ENCODE measurements at places on chromosomes 6 and 20.

DNA sequence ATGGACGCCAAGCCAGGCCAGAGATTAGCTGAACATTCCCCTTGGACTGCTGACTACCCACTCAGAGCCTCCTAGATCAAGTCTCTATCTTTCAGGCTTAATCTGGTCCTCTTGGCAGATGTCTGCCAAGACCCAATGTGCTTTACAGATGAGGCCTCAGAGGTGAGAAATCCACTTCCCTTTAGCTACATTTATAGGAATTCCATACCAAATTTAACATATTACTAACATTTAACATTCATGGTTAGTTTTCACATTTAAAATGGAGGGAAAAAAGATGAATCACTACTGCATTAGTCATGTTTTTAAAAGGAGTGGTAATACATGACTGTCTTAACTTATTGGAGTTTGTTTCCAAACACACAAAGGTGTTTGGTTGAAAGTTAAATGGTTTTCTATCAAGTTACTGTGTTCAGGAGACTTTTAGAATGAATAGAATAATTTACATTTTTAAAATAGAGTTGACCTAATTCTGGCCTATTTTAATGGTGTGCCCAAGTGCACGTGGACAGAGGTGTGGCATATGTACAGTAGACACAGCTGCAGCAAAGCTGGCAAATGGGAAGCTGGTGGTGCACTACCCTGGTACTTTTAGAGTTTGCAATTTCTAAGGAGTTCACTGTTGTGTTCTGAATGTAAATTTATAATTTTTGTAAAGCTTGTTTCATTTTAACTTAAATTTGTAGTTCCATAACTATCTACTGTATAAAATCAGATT, 41.9 kb upstream of the CALHM6 start:
- no peak for DNase-seq

GRCh38 chr20:32004963-32005362, 5.3 kb upstream of the CCM2L start:
- DNase-seq, result no peak

GRCh38 chr20:1651268-1652058, 6.1 kb downstream of the SIRPG start:
- no peak for DNase-seq

- DNase-seq, result no peak
Measured at GRCh38 chr6:37638414-37639341, 59.0 kb downstream of the MDGA1 start.

- no peak for DNase-seq
Measured at GRCh38 chr6:155483858-155484257, 28.2 kb upstream of the NOX3 start.

GRCh38 chr6:43391440-43392031, 22.1 kb upstream of the ZNF318 start:
- DNase-seq, result no peak

DNA sequence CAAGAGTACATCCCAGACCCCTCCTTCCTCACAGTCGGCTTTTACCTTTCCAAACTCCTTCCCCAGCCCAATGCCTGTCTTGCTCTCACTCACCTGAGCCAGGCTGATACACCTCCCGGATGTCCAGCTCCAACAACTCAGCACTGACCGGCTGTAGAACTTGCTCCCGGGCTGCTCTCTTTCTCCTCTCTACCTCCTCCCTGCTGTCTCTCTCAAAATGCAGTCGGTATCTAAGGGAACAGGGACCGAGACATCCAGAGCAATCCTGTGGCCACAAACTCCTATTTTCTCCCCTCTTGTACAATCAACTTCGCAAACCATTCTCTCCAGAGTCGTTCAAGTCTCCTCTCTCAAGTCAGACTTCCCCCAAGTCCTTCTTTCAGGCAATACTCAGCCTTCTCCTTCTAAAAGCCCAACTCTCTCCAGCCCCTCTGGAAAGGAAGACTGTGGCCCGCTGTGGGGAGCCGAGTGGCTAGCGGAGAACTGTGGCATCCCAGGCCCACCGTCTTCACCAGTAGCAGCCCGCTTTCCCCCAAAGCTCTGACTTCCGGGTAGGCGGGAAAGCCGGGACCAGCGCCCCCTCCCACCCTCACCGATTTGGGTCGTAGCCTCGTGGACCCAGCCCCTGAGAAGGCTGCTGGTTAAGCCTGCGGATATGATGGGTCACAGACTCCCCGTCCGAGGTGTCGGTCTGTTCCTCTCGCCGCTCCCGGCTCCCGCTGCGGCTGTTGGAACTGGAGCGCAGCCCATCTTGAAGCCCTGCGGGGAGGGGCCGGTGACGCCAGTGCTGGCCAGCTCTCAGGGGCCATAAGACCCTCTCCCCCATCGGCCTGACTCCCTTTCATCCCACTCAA, 1.1 kb downstream of the GNL1 start:
- DNase-seq, result peak; percentile 53

DNA sequence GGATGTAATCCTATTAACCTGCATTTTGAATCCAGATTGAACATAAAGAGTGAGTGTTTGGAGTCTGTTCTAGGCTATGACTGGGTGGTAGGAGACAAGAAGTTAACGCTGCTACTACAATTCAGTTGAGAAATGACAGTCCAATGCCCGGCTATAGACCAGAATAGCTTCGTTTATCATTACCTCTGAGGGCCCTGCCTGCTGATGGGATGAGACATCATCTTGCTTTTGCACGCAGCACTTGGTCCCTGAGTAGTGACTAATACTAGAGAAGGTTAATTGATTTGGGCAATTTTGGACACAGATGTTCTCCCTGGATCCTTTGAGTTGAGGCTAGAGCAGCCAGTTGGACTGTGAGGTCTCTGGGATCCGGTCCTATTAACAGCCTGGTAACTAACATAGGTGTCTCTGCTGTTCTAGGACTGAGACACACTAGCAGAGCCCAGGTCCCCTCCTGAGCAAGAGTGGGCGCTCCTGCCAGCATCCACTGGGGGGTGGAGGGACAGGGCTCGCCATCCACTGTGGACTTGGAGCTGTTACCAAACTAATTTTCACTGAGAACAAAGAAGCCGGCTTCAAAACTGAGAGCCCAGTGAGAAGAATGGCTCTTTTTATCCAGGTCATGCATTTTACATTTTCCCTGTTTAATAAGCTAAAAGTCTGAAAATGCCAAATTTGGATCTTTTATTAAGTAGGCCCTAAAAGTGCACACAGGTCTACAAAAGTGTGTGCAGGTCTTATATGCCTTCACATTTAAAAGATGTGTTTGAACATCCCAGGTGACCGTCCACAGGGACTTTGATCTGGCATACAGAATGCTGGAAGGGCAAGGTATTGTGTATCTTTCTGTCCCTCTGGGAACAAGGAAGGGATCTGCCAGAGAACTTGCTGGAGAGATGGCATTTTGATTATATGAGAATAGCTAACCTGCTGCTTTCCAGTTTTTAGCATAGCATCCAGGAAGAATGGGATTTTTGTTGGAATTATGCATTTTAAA, 212.5 kb downstream of the CDH4 start:
- peak; percentile 16 for DNase-seq

- DNase-seq, result no peak
Measured at GRCh38 chr6:169244684-169245383, 8.8 kb downstream of the THBS2 start.

DNA sequence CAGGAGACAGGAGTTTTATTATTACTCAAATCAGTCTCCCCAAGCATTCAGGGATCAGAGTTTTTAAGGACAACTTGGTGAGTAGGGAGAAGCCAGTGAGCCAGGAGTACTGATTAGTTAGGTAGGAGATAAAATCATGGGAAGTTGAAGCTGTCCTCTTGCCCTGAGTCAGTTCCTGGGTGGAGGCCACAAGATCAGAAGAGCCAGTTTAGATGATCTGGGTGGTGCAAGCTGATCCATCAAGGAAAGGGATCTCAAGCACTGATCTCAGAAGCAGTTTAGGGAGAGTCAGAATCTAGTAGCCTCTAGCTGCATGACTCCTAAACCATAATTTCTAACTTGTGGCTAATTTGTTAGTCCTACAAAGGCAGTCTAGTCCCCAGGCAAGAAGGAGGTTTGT, 706.5 kb upstream of the MAP3K7 start:
- DNase-seq, result no peak

- DNase-seq, result no peak
Measured at GRCh38 chr6:129671442-129672340, 38.3 kb downstream of the ARHGAP18 start.

DNA sequence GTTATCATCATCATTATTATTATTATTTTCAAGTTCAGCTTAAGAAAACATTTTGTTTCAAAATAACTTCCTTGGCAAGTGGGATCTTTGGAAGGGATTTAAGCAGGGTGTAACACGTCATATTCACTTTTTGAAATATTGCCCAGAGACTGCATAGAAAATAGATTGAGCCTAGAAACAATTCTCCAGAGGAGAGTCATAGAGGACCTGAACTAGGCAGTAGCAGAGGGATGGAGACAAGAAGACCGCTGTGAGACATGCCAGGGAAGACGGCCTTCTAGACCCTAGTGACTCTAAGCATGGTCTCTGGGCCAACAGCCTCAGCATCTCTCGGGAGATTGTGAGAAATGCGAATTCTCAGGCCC, 55.5 kb downstream of the EDN1 start:
- DNase-seq, result no peak

- no peak for DNase-seq
Measured at GRCh38 chr6:98137391-98137790, 697.0 kb upstream of the POU3F2 start.

GRCh38 chr6:79453558-79454042, 83.6 kb downstream of the LCA5 start:
- no peak for DNase-seq

- no peak for DNase-seq
Measured at GRCh38 chr6:159012201-159012600, 12.2 kb upstream of the RSPH3 start.

DNA sequence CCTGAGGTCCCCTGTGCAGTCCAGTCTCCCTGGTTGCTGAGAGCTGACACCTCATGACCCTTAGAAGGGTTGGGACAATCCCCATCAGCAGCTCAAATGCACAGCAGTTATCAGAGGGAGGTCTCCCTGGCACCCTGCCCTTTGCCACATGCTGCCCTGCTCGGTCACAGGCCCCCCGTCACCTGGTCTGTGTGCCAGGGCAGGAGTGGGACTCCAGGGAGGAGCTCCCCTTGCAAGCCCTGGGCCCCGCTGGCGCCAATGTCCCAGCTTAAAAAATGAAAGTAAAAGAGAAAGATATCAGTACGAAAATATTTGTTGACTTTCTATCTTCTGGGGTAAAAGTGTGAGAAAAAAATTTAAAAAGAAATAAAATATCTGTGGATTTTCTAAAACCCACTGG, 68.1 kb upstream of the SLC22A16 start:
- no peak for DNase-seq

DNA sequence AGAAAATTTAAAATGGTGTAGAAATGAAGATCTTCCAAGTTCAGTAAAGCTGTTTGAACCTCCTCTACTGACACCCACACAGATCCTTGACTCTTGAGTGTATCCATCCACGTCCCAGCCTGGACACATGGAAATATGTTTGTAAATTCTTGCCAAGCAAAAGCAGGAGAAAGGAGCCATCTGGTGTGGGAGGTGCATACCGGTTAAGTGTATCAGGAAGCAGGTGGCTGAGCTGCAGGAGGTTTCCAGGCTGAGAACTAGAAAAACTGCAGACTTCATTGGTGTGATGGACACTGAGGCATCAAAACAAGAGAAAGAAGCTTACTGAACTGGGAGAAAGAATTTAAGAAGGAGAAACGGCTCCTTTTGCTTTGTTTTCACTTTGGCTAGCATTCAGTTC, 229.9 kb upstream of the GRIK2 start:
- DNase-seq, result no peak

DNA sequence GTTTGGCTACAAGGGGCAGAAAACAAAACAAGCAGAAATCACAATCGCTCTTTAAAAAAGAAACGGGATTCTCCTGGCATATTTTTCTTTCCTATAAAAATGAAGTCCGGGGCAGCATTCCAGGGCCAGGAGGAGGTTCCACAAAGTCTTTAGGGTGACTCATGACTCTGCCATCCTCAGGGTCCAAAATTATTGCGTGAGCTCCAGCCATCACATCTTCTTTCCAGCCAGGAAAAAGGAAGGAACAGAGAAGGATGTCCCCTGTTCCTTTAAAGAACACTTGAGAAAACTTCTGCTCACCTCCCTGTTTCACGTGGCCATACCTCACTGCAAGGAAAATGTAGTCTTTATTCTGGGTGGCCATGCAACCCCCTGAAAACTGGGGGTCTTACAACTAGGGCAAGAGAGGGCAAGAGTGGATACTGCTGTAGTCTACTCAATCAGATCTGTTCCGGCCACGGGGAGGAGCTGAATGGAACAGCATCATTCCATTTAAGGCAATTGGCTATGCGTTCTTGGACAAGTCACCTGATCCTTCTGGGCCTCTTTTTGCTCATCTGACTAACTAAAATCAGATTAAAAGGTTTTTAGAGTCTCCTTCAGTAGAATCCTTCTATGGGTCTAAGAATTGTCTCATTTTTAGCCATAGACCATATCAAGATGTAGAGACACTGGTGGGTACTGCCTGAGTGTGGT, 49.4 kb downstream of the CTCFL start:
- DNase-seq, result no peak

DNA sequence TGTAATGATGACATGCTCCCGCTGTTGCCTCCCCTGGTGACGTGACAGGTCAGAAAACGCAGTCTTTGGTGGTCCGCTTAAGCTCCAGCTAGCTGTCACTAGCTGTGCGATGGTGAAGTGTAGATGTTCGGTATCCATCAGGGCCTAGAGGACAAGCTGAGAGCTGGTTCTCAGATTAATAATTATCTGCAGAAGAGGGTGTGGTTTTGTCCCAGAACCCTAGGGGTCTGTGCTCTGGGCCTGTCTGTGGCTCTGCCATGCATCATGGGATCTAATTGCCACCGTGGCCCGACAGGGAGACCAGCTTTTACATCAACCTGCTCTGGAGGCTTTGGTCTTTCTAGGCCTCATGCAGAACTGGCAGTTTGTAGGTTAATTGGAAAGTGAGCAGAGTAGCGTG, 34.1 kb downstream of the ERMARD start:
- DNase-seq, result no peak

DNA sequence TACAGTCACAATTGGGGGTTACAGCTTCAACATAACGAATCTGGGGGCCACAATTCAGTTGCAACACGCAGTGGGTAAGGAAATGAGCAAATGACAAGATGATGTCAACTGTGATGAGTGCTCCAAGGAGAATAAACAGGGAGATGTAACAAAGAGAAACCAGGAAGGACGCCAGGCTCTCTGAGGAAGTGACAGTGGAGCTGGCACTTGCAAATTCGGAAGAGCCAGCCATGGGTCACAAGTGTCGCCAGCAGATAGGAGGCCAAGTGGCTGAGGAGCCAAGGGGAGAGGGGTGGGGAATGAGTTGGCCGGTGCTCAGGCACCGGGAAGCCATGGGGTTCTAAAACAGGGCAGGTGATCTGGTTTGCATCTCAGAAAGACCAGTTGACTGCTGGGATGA, 136.4 kb downstream of the EYA2 start:
- DNase-seq, result no peak

GRCh38 chr6:73511796-73512195, 9.0 kb downstream of the EEF1A1 start:
- DNase-seq, result no peak

DNA sequence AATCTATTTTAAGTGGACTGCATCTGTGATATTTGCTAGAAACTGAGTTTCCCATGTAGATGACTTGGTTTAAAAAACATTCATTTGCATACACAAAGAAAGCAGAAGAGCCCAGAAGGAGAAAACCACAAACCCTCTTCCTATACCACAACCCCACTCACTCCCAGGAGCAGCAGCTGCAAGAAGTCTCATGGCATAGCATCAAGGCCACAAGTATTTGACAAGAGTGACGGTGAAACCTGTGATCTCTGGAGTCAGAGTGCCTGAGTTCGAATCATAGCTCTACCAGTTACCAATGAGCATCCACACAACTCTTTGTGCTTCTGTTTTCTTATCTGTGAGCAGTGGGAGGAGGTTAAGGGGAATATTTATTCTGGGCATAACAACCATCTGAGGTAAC, 44.7 kb upstream of the SIRPG start:
- DNase-seq, result no peak

- no peak for DNase-seq
Measured at GRCh38 chr20:50558483-50558925, 48.3 kb downstream of the PTPN1 start.
